ENCODE measurements at places on chromosomes 4 and X.

- DNase-seq, result no peak
Observed at GRCh38 chrX:41703574-41704029, 14.8 kb downstream of the GPR34 start.

GRCh38 chr4:151302432-151302831 lies 23.0 kb downstream of the SH3D19 start:
- no peak for DNase-seq

GRCh38 chr4:113009461-113009860 lies 40.0 kb upstream of the ANK2 start:
- DNase-seq, result no peak

GRCh38 chr4:88993246-88993645 lies 63.7 kb downstream of the FAM13A start:
- no peak for DNase-seq

DNA sequence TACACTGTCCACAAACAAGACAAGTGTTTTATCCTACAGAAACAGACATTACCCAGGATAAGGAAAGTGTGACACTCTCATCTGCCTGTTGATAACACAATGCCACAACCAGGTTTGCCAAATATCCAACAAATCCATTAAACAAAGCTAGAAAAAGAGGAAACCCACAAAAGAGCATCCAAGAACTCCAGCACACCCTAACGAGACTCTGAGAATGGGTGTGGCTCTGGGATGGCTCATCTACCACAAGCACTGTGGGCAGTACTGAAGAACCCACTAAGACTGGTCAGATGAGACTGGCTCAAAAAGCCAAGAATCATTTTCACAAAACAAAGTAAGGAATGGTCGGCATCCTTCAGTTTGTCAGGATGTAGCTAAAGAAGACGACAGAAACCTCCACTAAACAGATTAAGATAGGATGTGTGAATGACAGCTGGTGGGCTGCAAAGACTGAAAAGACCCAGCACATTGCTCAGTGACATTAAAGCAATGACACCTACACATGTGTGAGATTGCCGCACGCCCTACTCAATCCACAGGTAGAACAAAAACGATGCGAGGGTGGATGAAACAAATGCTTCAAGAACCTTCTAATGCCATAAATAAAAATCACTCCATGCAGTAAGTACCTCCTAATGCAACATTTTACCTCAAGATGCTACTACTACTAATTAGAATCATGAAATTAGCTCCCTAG lies 14.7 kb downstream of the ATP8A1 start:
- DNase-seq, result no peak

- DNase-seq, result no peak
Observed at GRCh38 chr4:13985837-13986236, 358.3 kb upstream of the BOD1L1 start.

GRCh38 chrX:15915959-15916703 lies 61.5 kb upstream of the AP1S2 start:
- no peak for DNase-seq

GRCh38 chrX:19739683-19740082 lies 147.7 kb downstream of the SH3KBP1 start:
- DNase-seq, result no peak

DNA sequence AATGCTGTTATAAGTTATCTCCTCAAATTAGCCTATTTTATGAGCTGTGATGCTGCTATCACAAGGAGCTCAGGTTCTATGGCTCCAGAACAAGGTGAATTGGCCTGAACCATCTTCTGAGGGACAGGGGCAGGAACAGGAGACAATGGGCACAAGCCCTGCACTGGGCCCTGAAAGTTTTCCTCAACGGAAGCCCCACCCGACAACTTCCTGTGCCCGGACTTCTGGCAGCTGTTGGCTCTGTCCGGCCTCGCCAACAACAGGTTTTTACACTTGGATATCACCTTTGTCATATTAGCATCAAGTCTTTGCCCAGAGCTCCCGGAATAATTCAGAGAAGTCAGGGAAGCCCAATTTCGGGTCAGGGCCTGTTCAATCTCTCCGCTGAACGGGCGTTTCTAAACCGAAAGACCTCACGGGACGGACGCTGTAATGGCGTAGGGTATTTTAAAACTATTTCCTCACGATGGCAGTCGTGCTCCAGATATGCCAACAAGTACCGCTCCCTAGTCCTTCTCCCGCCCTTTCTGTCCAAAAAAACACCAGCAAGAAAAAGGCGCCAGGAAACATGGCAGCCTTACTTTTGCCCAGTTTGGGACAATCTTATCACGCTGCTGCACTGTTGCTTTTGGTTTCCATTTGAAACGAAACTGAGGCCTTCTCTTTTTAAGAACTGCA lies 201.0 kb upstream of the STK26 start:
- no peak for DNase-seq

GRCh38 chr4:1721666-1722550 lies 587 bp downstream of the TACC3 start:
- no peak for DNase-seq

DNA sequence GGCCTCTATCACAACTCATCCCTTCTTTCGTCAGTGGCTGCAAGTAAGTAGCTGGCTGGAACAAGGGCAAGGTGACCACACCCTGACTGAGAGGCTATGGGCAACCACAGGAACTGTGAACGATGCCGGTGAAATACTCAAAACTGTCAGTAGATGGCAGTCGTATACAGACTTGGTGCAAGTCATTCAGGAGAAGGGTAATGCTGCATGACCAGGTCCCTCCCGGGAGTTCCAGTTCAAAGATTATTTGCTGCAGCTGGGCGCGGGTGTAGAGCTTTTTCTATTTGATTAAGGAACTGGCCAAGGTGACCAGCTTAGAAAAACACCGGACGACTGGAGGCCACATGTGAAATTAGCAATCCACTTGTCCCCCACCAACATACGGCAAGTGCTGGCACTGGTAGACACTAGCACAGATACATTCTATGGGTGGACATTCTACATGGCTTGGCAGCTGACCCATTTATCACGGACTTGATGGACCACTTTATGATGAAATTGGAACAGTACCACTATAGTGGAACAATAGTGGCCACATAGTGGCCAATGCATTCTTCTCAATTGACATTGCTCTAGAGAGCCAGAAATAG lies 726.6 kb downstream of the TRAM1L1 start:
- no peak for DNase-seq
